ENCODE measurements at places on chromosomes 7 and 10. TPM values are rescaled to one million over a fixed set of nuclear protein-coding genes. Genes with fewer than 3 reads are reported as not detected.

BMS1 gene
- 21.7 TPM for total RNA-seq

CPXM2 gene
- not detected for total RNA-seq

LBX1 gene
- total RNA-seq = not detected

KEL gene
- total RNA-seq = not detected

SFR1 gene
- 15.1 TPM for total RNA-seq

GPR26 gene
- not detected for total RNA-seq

SLC26A3 gene
- not detected for total RNA-seq

GTPBP4 gene
- total RNA-seq = 143 TPM

NEBL gene
- total RNA-seq = 7.1 TPM

EPO gene
- not detected for total RNA-seq

GBX1 gene
- not detected for total RNA-seq

LIPN gene
- not detected for total RNA-seq

SLC26A5 gene
- total RNA-seq = not detected

SPDYE9 gene
- total RNA-seq = not detected

AS3MT gene
- total RNA-seq = 3.2 TPM

GRM8 gene
- total RNA-seq = not detected

VDAC2 gene
- total RNA-seq = 314 TPM

NACAD gene
- total RNA-seq = 0.40 TPM

GIMAP1 gene
- not detected for total RNA-seq

CHN2 gene
- total RNA-seq = 0.35 TPM

SEMA3E gene
- total RNA-seq = 1.8 TPM

EIF4EBP2 gene
- total RNA-seq = 14.3 TPM

UCMA gene
- total RNA-seq = not detected

CRYGN gene
- total RNA-seq = not detected

TNS3 gene
- total RNA-seq = 74.7 TPM

GPR85 gene
- not detected for total RNA-seq

NFE2L3 gene
- 9.5 TPM for total RNA-seq

PDE1C gene
- total RNA-seq = 3.4 TPM

SYCE1 gene
- not detected for total RNA-seq

R3HCC1L gene
- 13.9 TPM for total RNA-seq

MEOX2 gene
- total RNA-seq = not detected

NCF1 gene
- 0.13 TPM for total RNA-seq

UCN3 gene
- not detected for total RNA-seq

CAMK2B gene
- 0.12 TPM for total RNA-seq

Measured in A549 treated with Mapracorat at 1 μM for 4 hours (cell line).